Spleen (tissue), 13 donors: ENCODE measurements at places on chromosomes 5 and 9. TPM values are rescaled to one million over a fixed set of nuclear protein-coding genes. Genes with fewer than 3 reads are reported as not detected.

TYRP1 gene
- total RNA-seq = not detected

NDUFAF2 gene
- total RNA-seq = 11.9 TPM

- DNase-seq = no peak
These were observed 132.4 kb upstream of the NIPBL start for GRCh38 chr5:36743891-36744772.

- DNase-seq = no peak
These were observed 19.0 kb upstream of the FER start for GRCh38 chr5:108728566-108729241.

DNA sequence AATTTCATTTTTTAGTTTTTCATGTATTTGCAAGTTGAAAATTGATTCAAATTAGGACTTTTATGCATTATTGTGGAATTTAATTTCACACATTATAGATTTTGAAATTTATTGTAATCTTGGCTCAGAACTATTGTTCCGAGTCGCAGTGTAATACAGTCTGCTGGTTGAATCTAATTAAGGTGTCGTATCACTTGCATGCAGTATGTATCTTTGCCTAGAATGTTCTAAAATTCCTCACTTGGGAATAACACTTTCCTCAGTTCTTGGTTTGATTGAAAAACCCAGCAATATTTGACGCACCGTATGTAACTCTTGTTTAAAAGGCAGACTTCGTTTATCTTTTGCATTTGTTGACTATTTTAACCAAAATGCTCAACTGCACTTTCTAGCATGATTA lies 49.4 kb downstream of the MELK start:
- no peak for DNase-seq
